Activated CD4-positive, alpha-beta T cell treated with anti-CD3 and anti-CD28 coated beads for 48 hours (primary cell): ENCODE measurements at places on chromosomes 5 and 9.

- DNase-seq, result no peak
Measured at GRCh38 chr9:99724640-99725039, 97.0 kb upstream of the NR4A3 start.

GRCh38 chr9:16310278-16311110 is 560.0 kb downstream of the BNC2 start:
- no peak for DNase-seq

GRCh38 chr5:119678351-119679028 is 49.1 kb downstream of the FAM170A start:
- no peak for DNase-seq

DNA sequence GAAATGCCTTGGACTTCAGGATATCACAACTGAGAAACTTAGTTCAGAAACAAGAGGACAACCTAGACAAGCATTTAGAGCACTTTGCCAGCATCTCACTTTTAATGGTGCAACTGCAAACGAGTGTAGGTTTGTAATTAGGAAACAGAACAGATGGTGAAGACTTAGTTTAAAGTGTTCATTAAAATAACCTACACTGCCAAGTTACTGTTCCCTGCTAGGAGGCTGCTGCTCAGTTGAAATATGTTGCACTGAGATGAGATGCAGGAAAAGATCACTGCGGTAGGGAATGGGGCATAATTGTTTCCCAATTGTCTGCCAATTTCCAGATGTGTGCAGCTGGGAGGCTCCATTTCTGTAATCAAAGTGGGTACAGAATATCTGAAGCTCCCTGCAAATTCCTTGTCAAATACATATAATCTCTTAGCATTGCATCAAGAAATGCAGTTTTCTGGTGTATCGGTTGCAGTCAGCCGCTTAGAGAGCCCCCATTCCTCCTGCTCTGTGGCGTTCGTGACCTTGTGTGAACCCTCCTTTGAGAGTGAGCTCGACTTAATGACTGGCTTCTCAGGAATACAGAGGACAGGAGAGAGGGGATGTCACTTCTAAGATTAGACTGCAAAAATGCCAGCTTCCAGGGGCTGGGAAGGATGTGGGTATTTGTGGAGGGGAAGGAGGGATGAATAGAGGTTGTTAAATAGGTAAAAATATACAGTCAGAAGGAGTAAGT is 448.9 kb downstream of the MED10 start:
- DNase-seq, result no peak

DNA sequence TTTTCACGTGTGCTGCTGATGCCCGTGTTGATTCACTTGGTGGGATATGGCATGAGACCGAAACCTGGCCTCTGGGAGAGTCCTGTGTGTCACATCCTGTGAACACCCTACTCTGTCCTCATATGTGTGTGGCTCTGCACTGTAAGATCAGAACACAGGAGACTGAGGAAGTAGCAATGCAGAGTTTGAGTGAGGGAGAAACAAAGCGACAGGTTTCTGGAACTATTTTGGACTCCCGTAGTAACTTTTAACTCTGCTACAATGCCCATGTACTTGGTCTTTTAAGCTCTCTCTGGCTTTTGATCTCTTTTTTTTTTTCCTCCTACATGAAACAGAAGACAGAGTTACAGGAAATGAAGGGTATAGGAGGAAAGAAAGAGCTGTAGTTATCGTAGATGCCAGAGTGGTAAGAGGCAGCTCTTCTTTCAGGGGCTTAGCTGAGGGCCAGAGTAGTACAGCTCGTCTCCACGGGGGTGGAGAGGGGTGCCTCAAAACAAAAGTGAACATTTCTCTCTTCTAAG is 26.6 kb downstream of the GRAMD2B start:
- DNase-seq, result peak; percentile 79

GRCh38 chr9:14326264-14326826 is 12.4 kb upstream of the NFIB start:
- no peak for DNase-seq

GRCh38 chr5:33363537-33363936 is 77.2 kb upstream of the TARS1 start:
- DNase-seq, result no peak

DNA sequence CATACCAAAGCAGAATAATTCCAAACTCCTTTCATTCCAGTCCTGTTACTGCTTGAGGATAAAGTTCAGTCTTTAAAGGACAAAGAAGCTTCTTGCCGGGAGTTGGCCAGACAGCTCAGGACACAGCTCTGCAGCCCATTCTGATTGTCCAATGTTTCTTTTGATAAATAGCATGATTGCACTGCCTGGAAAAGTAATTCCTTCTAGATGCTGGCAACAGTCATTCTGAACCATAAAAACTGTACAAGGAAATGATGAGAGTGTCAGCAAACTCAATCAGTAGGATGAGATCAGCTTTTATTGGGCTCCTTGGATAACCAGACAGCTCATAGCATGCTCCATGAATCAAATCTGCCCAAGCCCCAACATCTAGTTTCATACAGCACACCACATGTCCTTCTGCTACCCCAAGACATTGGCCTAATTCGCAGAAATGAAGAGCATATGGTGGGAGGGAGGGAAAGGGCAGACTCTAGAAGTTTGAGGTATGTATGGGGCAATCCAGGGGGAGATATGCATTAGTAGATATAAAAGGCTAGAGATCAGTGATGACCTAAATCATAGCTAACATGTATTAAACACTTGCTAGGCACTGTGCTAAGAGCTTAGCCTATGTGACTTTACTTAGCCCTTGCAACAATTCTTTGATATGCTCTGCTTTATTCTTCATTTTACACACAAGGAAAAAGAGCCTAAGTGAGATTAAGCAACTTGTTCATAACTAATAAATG is 219.9 kb upstream of the NREP start:
- DNase-seq, result no peak

DNA sequence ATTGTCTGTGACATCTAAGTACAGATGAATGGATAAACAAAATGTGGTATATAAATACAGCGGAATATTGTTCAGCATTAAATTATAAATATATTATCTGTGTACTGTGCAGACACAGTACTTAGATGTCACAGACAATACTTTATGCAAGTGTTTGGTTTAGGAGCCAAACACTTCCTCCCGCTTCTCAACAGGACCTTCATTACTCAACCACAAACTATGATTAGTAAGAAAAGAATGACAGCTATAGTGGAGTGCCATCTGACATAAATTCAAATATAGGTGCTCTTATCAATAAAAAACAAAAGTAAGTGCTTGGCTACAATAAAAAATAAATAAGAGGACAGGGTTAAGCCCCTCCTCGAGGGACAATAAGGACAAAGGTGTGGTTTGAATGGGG is 38.9 kb upstream of the STX17 start:
- no peak for DNase-seq

GRCh38 chr5:56414066-56414465 is 180.9 kb upstream of the ANKRD55 start:
- no peak for DNase-seq

GRCh38 chr5:2176581-2176980 is 293.9 kb upstream of the IRX4 start:
- no peak for DNase-seq

- peak; percentile 26 for DNase-seq
Measured at GRCh38 chr9:86034863-86035734, 64.3 kb downstream of the GOLM1 start.

DNA sequence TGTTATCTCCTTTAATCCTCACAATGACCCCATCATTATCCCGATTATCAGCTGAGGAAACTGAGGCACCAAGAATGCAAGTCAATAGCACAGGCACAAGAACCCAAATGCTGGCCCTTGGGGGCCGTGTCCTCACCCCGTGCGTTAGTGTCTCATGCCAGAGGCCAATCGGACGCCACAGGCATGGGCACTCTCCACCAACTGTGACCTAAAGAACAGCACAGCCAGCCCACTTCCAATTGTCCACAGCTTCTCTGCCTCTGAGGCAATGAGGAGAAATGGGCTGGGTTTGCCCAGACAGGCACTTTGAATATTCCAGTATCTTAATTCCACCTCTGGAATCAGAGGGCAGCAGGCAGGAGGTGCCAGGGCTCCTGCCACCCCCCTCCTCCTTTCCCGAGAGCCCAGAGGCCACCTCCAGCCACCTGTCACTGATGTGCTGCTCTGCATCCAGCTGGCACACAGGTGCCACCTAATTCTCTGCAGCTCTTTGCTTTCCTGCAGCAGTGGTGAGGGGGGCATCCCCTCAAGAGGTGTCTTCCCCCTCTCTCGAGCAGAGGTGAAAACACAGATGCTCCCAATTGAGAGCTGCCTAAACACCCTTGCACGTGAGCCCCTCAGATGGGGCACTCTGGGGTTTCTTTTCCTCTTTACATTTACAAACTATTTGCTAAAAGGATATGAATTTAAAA is 107.5 kb downstream of the ROR2 start:
- no peak for DNase-seq

- DNase-seq, result no peak
Measured at GRCh38 chr5:155938051-155938450, 388.9 kb upstream of the SGCD start.

DNA sequence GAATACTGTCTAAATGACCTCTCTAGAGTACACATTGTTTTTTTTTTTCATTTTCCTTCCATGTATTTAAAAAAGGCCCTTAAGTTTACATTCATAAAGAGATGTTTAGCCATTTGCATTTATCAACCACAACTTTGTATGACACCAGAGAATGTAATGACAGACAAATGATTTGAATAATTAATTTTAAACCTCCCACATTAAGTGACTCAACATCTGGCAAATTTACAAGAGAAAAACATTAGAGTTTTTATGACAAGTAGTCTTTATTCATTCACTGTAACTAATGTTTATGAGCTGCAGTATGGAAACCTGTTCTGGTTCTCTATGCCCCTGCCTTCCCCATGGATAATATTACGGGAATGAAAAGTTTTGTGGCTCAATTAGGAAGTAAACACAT is 1093.8 kb upstream of the CDH9 start:
- no peak for DNase-seq

DNA sequence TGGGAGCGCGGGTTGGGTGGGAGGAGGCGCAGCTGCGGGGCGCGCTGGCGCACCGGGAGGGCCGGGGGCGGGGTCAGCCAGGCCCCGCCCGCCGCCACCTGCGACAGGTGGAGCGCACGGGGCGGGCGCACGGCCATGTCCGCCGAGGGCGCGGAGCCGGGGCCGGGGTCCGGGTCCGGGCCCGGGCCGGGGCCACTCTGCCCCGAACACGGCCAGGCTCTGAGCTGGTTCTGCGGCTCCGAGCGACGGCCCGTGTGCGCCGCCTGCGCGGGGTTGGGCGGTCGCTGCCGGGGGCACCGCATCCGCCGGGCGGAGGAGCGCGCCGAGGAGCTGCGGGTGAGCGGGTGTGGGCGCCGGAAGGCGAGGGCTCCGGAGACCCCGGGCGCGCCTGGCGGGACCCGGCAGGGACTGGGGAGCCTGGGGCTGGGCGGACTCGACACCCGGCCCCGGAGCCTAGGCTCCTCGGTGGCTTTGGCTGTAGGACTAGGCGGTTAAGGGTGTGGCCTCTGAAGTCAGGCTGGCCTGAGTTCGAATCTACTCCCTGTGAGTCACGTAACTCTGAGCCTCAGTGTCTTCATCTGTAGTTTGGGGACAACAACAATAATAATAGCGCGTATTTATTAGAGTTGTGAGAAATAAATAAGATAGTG is at the start of gene BSPRY:
Gene BSPRY, plus strand, starts transcription at position 97 of the 650 bp plus-strand sequence. Its CDS starts 39 bp downstream, at position 136.
- DNase-seq, result peak; percentile 48
